ENCODE measurements at places on chromosomes 6 and 20.

GRCh38 chr20:46324960-46325703 is 16.8 kb upstream of the CDH22 start:
- DNase-seq: no peak

GRCh38 chr6:76275746-76276145 is 203.3 kb upstream of the IMPG1 start:
- DNase-seq: no peak

GRCh38 chr6:113680301-113680700 is 176.8 kb upstream of the MARCKS start:
- DNase-seq: no peak

- DNase-seq: no peak
These were observed 346.3 kb downstream of the BMP2 start for GRCh38 chr20:7113577-7114466.

DNA sequence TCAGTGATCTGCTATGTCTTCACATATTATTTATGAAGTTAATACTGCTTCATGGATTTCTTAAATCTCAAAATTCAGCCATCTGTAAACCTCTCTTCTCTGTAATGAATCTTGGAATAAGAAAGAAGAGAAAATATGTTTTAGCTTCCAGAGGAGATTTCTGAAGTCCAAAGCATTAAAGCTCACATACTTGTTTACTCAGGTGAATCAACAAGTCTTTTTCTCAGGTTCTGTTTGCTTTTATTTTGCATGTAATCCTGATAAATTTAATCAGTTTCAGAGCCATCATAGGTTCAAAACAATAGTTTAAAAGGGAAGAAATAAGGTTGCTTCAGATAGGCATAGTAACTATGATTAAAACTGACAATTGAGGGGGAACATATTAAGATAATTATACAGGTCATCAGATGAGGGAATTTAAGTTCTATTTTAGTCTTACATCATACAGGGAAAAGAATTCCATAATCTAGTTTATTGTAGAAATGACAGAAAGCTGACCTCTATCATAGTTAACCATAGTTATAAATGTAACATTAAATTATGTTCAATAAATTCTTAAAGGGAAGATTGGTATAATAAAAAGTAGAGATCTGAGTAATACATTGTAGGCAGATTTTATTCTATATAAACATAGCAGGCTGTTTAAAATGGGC is 716.2 kb downstream of the EYS start:
- DNase-seq: no peak

DNA sequence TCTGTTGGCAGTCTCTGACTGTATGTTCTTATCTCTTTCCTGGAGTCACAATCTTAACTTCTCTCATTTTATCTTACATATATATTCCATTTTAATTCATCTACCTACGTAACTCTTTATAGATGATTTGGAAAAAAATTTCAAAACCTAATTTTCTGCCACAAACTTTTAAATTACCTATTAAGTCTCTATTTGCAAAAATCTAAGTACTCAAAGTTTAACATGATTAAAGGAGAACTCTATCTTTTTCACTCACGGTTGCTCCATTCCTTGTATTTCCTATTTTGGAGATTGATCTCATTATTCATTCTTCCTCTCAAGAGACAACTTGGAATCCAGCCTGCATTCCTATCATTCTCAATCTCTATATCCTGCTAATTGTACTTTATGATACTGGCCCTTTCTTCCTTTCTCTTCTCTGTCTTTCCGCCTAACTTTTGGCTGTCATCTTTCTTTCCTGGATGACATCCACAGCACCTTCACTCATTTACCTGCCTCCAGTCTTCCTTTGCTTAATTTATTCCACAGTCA is 1071.1 kb upstream of the CITED2 start:
- DNase-seq: no peak

- DNase-seq: peak; percentile 66
These were observed 148.1 kb downstream of the ZDHHC14 start for GRCh38 chr6:157528931-157529653.

DNA sequence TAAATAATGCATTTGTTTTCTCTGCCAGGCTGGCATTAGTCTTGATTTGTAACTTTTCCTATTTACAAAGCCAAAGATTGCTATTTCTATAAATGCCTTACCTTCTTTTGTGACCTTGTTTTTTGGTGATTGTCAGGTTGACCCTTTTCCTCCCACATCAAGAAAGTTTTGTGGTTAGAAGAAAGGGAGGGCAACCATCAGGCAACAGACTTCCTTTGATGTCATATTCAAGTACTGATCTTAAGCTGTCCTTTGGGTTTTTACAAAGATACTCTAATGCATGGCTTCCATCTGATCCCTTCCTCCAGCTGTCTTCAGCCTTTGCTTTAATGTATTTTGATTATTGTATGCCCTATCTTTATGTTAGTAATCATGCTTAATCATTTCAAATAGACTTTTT is 23.9 kb downstream of the RNF217 start:
- no peak for DNase-seq

DNA sequence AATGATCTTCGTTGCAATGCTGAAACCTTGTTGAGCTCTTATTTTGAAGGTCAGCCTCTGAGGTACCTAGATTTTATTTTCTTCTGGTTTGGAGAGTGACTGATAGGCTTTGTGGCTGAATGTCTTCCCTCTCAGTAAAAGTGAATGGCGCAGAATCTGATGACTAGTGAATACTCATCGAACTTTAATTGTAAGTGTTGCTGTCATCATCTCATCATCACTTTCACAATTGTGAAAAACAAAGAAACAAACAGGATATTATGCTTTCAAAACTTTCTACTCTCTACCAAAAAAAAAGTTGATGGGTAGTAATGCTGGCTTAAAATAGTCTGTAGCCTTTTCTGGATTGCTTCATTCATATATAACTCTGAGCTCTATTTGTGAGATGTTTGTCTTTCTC is 239.5 kb upstream of the RAB32 start:
- no peak for DNase-seq

DNA sequence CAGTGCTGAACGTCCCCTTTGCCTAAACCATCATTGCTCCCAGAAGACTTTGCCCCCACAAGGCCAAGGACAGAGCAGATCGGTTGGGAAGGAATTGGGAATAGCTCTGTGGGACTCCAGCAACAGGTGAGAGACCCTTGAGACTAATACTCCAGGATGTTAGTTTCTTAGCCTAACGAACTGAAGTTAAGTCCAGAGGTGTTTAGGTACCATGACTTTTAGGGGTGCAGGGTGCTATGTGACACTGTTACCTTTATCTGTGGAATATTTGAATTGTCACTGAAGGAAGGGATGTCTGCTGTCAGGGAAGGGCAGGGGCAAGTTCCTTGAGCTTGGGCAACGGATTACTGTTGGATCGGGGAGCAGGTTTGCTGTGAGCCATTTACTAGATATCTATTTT is 1.9 kb downstream of the BLCAP start:
- DNase-seq: no peak

GRCh38 chr6:12533586-12533985 is 183.0 kb upstream of the PHACTR1 start:
- no peak for DNase-seq

- DNase-seq: peak; percentile 14
These were observed 72.3 kb upstream of the SSTR4 start for GRCh38 chr20:22962567-22963439.

DNA sequence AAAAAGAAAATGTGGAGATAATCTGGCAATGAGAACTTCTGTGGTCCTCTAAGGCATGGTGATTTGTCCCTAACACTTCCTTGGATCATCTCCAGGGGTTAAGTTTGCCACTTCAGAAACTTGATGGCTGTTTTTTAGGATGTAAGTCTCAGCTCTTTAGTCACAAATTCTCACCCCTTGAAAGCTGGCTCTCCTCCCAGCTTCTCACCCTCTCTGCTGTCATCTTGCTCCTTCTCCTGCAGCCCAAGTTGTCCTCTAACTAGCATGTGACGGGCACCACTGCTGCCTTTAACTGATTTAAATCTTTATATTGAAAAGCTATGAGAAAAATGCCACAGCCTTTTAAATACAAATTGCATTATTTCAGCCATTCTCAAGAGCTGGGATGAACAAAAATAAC is 107.8 kb downstream of the MAP3K5 start:
- no peak for DNase-seq

DNA sequence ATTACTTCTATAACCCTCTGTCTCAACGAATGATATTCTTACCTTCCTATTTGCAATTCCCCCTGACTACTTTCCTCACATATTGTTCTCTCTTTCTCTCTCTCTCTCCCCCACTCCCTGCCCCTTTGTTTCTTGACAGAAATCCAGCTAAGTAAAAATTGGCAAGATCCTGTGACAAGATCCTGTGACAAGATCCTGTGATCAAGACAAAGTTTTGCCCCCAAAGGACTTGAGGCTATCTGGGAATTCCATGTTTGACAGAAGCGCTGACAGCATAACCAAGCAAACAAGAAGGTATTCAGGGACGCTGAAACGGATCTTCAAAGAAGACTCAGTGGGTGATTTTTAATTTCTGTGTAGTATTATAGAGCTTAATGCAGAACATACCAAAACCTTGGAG is 5.5 kb upstream of the HBS1L start:
- no peak for DNase-seq

DNA sequence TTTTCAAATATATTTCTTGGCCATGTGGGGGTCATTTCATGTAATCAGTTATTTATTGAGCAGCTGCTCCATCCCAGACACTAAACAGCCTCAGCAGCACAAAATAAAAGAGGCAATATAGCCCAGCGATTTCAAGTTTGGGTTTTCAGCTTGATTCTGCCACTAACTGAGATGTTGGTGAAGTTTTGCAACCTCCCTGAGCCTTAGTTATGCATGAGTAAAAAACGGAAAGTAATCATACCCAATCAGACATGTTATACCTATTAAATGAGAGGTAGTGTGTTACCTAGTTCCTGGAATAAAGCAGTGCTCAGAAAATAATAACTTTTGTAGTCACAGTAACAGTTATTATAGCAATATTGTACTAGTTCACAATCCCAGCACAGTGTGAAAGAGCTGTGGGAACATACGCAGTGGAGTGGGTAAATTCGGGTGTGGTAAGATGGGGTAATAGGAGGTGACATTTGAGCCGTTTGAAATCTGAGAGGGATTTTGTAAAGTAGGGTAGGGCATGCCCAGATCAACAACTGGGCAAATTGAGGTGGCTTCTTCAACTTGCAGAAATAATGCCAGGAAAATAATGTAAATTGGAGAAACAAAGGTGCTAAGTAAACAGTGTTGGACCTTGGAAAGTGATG is 1.5 kb downstream of the SLC9A8 start:
- no peak for DNase-seq

DNA sequence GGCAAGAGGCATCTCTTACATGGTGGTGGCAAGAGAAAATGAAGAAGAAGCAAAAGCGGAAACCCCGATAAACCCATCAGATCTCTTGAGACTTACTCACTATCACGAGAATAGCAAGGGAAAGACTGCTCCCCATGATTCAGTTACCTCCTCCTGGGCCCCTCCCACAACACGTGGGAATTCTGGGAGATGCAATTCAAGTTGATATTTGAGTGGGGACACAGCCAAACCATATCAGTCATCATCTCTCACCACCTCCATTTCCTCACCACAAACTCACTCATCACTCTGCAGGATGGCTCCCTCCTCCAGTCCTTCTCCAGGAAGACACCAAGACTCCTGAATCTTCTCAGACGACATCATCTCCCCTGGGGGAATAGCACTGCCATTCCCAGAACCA is 25.8 kb upstream of the SLC16A10 start:
- DNase-seq: no peak

DNA sequence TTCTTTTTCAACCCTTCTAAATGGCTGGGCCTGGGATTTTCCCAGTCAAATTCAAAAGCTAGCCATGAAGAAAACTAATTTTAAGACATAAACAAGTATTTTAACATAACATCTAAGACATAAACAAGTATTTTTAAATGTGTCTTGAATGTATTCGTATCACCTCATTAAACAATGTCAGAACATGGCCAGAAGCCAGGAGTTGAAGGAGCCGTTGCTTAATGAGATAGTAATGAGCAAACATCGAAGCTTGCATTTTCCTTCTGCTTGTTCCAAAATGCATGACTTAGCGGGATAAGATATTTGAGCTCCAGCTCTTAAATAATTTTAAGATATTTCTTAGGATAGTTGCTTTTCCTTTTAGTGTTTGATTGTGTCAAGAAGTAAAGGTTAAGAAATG is 4.2 kb upstream of the RNF182 start:
- no peak for DNase-seq

- no peak for DNase-seq
These were observed 38.6 kb downstream of the COL9A1 start for GRCh38 chr6:70264306-70264705.

GRCh38 chr20:17520583-17520982 is 10.6 kb downstream of the BFSP1 start:
- no peak for DNase-seq

DNA sequence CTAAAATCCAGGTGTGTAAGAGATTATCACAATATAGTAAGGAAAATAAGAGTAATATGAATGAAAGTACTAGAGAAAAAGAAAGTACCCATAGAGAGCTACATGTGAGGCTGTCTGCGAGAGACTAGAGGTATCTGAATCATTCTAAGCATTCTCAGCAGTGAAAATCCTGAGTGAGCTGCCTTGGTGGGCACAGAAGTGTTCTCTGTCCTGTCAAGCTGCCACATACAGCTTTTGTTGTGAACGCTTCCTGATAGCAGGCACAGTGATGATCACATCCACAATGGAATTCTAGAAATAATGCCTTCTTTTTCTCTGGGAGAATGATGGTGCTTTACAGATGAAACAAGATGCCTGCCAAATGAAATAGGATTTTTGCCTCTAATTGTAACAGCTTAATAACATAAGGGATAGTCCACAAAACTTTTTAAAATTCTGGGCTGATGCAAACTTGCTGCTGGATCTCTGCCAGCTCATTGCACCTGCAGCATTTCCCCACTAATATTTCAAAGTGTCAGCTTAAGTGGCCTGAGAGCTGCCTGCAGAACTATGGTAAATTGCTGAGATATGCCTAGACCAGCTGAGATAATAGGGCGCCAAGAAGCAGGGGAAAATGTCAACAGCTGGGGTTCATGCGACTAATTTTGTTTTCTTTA is 620.5 kb downstream of the DOK5 start:
- no peak for DNase-seq

- no peak for DNase-seq
These were observed 66.7 kb downstream of the MOCS1 start for GRCh38 chr6:39867592-39867991.

DNA sequence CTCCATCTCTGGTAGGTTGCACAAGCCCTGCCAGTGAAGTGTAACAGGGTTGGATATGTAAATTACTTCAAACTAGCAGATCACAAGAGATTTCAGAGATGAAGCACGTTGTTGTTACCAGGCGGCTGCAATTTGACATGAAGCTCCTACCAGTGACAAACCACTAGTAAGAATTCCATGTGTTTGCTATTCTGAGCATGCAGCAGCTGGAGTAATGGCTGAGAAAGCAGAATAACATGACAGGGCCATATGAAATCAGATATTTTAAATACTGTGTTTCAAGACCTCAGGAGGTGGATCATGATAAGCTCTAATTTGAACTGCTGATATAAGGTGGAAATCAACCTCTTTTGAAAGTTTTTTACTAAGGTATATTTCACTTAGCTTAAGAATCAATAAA is 11.4 kb downstream of the RIN2 start:
- DNase-seq: no peak

- DNase-seq: no peak
These were observed 134.8 kb upstream of the FOXA2 start for GRCh38 chr20:22719167-22719591.
